Activated T-cell treated with anti-CD3 and anti-CD28 coated beads, Interleukin-2, amount 50 U/mL, for 4 hours (primary cell): ENCODE measurements at places on chromosomes 16 and 17. TPM values are rescaled to one million over a fixed set of nuclear protein-coding genes. Genes with fewer than 3 reads are reported as not detected.

- DNase-seq = no peak
These were observed 282.6 kb downstream of the IRF8 start for GRCh38 chr16:86181526-86181925.

GRCh38 chr16:87238361-87238715, 78.9 kb downstream of the C16orf95 start:
- DNase-seq = no peak

The KRT40 gene
- total RNA-seq = not detected

The SOX9 gene
- 0.16 TPM for total RNA-seq
